ENCODE measurements at places on chromosomes 4 and X. TPM values are rescaled to one million over a fixed set of nuclear protein-coding genes. Genes with fewer than 3 reads are reported as not detected.

The ANKRD37 gene
- total RNA-seq: 6.4 TPM

The CNGA1 gene
- not detected for total RNA-seq

The VEGFC gene
- total RNA-seq: 0.77 TPM

The OR13H1 gene
- not detected for total RNA-seq

The RTL3 gene
- not detected for total RNA-seq

The SPANXC gene
- total RNA-seq: not detected

The GSTCD gene
- total RNA-seq: 7.8 TPM

The CHIC1 gene
- 6.7 TPM for total RNA-seq

The ARHGAP6 gene
- 0.39 TPM for total RNA-seq

The NPY1R gene
- total RNA-seq: not detected

The PDE6B gene
- 9.5 TPM for total RNA-seq

The ITIH6 gene
- not detected for total RNA-seq

The ZNF732 gene
- total RNA-seq: 0.63 TPM

The SMIM31 gene
- total RNA-seq: not detected

The BMP15 gene
- total RNA-seq: not detected

The USP51 gene
- total RNA-seq: 0.39 TPM

The GBA3 gene
- total RNA-seq: not detected

The ZFX gene
- total RNA-seq: 57.3 TPM

The CT45A1 gene
- not detected for total RNA-seq

The SCML2 gene
- 2.7 TPM for total RNA-seq

The HPRT1 gene
- total RNA-seq: 14.0 TPM

The AFP gene
- total RNA-seq: not detected

The NDST3 gene
- total RNA-seq: 8.3 TPM

The NIPAL1 gene
- total RNA-seq: 0.39 TPM

The ZNF280C gene
- total RNA-seq: 1.5 TPM

The CFP gene
- 0.13 TPM for total RNA-seq

The RNF212 gene
- 0.25 TPM for total RNA-seq

The RS1 gene
- not detected for total RNA-seq

The ABCG2 gene
- 13.6 TPM for total RNA-seq

The RTL9 gene
- not detected for total RNA-seq

The TKTL2 gene
- not detected for total RNA-seq

The IL1RAPL1 gene
- under 0.01 TPM for total RNA-seq

The SPANXA1 gene
- not detected for total RNA-seq

The SAGE1 gene
- total RNA-seq: not detected

The CRMP1 gene
- 1.5 TPM for total RNA-seq

The PDS5A gene
- 49.8 TPM for total RNA-seq

The IL3RA gene
- total RNA-seq: 20.4 TPM

The STAP1 gene
- total RNA-seq: not detected

The SPP1 gene
- not detected for total RNA-seq

All from dermis microvascular lymphatic vessel endothelial cell (primary cell).